Activated T-helper 1 cell treated with anti-CD3 and anti-CD28 coated beads, Interleukin-2, amount 50 U/mL, for 16 hours (primary cell): ENCODE measurements at places on chromosomes 2 and 18.

DNA sequence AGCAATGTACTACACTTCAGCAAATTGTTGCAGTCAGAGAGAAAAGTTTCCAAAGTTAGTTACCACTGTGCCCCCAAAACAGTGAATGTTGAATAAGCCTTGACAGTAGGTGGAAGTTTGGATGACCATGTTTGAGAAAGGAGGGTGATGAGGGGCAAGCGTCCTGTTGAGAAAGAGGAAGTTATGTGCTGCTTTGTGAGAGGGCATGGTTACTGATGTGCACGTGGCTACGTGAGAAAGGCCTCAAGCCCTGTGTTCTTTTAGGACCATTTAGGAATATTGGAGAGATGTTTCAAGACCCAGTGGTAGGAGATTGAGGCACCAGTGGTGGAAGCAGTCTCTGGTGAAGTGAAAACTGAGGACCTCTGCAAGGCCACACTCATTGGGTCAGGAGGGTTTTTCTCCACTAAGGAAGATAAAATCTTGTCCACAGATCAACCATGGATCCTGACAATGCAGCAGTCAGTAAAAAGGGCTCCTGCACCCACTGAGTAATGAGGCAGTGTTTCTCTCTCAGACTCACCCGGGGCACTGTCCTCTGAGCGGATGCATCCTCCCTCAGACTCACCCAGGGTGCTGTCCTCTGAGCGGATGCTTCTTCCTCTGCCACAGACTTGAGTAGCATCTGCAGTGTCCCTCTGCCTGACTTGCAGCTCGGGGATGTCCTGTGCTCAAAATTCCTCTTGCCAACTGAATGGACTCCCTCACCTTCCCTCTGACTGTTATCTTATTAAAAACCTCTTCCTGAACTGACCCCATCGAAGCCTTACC is 34.7 kb upstream of the ACTR3 start:
- no peak for DNase-seq

DNA sequence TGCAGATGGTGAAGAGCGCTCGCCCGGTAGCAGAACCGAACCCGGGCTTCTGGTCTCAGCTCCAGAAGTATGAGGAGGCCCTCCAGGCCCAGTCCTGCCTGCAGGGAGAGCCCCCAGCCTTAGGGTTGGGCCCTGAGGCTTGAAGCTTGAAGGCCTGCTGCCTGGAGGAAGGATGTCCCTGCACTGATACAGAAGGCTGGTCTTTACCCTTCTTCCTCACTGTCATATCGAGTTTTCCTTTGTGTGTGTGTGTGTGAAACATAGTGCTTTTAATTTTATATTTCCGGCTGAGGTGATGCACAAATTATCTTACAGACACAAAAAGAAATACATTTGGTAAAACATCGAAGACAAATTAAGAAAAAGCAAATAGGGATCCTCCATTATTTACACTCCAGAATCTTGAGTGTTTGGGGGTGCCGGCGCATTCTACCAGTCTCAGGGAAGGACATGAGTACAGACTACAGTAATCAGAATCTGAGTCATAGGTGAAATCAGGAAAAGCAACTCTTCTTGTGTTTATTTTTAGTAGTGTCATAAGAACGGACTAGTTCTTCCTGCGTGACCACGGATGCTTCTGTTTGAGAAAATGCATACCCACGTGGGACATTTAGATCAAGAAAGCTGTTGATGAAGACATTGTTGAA is 1.3 kb downstream of the DUSP28 start:
- DNase-seq: no peak

DNA sequence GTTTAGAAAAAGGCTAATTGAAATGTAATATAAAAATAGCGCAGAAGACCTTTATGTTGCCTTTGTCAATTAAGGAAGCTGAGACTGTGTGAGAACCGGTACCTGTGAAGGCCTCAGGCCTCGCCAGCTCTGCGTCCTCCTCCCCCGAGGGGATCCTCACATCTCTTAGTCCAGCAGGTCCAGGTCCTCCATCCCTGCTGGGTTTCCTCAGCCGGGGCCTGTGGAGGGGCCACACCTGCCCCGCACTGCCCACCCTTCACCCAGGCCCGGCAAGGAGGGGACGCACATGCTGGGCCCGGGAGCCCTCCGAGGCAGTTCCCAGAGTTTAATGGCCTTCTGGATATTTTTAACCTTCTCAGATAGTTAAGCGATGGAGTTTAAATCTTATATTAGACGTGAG is 3.5 kb downstream of the KCNG2 start:
- no peak for DNase-seq

- DNase-seq: no peak
Observed at GRCh38 chr2:157835425-157835824, 40.7 kb downstream of the ACVR1 start.

DNA sequence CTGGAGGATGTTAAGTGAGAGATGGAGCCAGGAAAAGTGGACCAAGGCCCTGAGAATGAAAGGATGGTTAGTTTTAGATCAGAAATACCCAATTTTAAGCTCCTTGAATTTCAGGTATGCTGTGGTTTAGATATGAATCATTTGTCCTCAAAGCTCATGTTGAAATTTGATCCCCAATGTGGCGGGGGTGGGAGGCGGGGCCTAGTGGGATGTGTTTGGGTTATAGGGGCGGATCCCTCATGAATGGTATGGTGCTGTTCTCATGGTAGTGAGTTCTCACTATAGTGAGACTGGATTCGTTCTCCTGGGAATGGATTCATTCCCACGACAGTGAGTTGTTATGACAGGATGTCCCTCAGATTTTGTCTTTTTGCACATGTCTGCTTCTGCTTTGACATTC is 11.4 kb downstream of the MYO5B start:
- no peak for DNase-seq

- DNase-seq: no peak
Observed at GRCh38 chr2:37895140-37895539, 29.9 kb upstream of the RMDN2 start.

DNA sequence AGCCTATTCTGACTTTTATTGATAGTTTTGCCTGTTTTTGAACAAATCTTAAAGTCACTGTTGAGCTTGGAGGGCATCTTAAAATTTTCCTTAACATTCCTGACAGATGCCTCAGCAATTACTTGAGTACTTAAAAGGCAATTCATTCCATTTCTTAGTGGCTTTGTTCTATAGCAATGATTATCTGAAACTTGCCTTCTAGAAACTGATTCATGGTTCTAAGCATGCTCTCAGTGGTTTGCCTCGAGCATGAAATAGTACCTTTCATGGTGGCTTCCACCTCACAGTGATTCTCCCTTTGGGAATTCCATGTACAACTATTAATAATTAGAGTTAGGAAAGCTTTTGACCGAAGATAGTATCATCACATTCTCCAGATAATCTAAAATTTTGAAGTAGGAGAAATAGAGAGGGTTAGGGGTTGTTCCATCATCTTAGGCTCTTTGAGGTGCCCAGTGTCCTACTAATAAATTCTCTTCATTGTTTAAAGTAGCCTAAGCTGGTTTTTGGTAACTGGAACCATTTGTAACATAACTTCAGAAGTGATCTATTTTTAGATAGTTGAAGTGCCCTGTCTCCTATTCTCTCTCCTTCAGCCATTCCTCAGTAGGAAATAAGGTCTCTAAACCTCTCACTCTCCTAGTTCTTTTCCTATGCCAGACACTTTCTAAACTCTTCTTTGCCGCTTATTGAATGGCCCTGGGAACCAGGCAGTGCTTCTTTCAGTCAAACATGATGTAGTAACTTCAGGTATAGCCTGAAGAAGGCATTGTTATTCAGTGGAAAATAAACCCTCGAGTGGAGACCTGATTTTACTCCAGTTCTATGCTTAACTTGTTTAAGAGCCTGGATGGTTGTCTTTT is 156.1 kb downstream of the HAUS1 start:
- DNase-seq: no peak

- DNase-seq: no peak
Observed at GRCh38 chr2:241308267-241308666, 7.2 kb downstream of the HDLBP start.

- no peak for DNase-seq
Observed at GRCh38 chr2:170202437-170202836, 24.5 kb downstream of the MYO3B start.

DNA sequence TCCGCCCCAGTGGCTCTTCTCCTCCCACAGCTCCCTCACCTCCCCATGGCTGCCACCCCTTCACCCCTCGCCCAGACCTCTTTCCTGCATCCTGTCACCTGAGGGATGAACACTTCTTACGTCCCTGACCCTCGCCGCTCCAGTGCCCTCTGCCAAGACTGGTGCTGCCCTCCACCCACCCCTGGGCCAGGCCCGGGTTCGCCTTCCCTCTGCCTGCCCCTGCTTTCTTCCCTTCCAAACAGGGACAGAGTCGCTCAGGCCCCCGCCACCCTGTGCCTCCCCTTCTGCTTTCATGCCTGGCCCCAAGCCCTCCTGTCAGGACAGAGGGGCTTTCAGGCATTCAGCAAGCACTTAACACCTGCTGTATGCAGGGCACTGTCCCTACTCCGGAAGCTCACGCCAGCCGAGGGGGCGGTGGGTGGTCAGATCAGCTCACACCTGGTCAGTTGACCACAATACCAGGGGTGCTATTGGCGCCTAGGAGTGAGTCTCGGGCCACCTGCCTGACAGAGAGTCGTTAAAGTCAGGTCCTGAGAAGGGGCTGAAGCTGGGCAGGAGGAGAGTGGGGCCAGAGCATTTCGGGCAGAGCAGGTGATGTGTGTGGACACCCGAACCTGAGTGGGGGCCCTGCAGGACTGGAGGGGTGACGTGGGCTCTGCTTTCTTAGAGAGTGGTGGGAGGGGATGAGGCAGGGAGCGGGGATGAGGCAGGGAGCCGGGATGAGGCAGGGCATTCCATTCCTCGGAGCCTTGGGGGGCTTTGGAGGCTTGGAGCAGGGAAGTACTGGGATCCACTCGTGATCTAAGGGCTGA is 26.0 kb upstream of the HPCAL1 start:
- DNase-seq: no peak

- DNase-seq: no peak
Observed at GRCh38 chr2:190791976-190792575, 88.5 kb upstream of the GLS start.

GRCh38 chr2:215699700-215700538 is 264.1 kb upstream of the FN1 start:
- no peak for DNase-seq

- no peak for DNase-seq
Observed at GRCh38 chr18:46488471-46489213, 168.4 kb downstream of the LOXHD1 start.

DNA sequence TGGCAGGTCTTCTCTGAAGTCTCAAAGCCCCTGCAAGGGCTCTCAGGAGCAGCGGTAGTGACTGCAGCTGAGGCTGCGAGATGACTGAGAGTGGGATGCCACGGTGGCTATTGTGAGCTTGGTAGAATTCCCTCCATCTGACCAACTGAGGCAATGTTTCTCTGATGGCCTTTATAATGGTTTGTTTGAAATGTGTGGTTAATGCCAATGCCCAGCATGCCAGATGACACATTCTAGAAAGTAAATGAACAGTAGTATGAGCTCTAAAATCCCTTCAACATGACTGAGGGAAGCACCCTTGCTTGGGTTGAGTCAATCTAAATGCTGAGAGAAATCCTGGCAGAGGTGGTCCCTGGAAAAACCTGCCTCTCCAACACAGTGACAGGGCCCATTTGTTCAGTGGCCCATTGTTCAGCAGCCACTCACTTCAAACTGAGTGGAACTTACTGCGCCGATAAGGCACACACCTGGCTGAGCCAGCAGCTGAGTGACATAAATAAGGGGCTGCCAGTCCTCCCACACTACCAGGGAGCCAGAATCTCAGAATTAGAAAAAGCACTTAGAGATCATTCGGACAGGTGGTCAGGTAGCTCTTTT is 31.7 kb downstream of the SULT1C2 start:
- DNase-seq: no peak

DNA sequence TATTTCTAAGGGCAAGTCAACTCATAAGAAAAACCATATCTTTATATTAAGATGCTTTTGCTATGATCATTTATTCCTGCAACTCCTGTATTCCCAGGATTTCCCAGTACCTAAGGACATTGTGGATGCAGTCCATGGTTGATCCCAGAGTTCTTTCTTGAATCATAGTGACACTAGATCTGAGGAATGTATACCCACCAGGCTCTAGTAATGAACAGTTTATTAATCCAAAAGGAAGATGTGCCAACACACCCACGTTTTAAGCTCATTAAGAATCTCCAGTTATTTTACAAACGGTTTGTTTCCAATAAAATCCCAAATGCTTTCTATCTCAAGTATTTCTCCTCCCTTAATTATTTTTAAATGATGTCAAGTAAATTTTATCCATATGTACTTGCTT is 210.8 kb upstream of the ZEB2 start:
- DNase-seq: no peak

GRCh38 chr2:113211226-113212105 is 37.7 kb downstream of the PSD4 start:
- no peak for DNase-seq

DNA sequence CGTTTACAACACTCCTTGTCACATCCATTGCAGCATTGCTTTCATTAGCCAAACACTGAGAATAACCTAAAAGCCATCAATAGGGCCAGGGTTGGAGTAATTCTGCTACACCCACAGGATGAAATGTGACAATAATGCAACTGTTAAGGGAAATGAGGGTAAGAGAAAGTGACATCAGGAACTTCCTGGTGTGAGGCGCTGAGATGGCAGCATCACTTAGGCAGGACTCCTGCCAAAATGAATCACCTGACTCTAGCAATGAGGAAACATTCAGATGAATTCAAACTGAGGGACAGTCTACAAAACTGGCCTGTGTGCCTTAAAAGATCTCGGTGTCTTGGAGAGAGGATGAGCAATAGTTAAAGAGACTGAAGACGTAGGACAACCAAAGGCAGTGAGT is 115.6 kb upstream of the AGAP1 start:
- DNase-seq: no peak

GRCh38 chr2:69577467-69578197 is 65.9 kb downstream of the AAK1 start:
- DNase-seq: no peak

- no peak for DNase-seq
Observed at GRCh38 chr2:145715601-145716000, 1195.7 kb upstream of the ZEB2 start.

- no peak for DNase-seq
Observed at GRCh38 chr2:240369801-240370585, 65.5 kb upstream of the GPC1 start.

DNA sequence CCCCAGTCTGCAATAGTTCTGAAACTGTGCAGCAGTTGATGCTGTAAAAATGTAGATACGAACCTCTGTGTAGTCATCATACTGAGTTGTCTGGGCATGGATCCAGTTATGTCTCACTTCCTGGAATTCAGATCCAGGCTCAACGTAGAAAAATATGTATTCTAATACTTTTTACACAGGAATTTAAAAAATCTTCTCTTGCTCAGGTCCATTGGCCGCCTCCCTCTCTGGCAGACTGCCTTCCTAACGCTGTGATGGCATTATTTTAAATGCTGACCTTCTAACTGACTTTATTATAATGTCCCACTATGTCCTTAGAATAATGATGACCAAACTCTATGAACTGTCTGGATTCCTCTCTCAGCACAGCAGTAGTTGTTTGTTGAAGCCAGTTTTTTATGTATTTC is 119.6 kb downstream of the FEZ2 start:
- DNase-seq: no peak
